ENCODE measurements at places on chromosomes 1 and 21.

GRCh38 chr1:85047472-85048295 is 616 bp downstream of the MCOLN3 start:
- DNase-seq = no peak

GRCh38 chr21:34180407-34180806 is 107.0 kb downstream of the MRPS6 start:
- DNase-seq = no peak

DNA sequence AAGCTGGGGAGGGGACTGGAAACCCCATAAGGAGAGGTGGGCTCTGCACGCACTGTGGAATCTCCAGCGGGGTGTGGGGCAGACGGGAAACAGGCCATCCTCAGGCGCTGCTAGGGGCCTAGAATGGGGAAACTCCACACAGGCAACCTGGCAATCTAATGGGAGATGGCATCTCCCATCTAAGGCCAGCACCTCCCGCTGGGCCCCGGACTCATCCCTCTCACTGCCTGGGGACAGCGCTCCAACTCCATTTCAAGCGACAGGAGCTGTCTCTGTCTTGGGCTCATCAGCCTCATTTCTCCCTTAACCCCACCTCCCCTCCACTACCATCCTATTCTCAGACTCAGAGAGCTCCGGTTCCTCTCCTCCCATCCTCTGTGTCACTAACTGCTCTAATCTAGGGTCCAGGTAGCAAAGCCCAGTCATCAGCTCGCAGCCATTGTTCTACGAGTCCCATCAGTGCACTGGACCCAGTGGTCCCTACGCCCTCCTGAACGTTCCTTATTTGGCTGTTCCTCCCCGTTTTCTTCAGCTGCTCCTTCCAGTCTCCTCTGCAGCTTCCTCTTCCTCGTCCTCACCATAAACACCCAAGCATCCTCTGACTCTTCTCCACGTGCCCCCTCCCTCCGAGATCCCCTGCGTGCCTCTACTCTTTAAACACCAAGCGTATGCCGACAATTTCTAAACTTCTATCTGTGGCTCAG is 93.4 kb upstream of the CASZ1 start:
- no peak for DNase-seq

DNA sequence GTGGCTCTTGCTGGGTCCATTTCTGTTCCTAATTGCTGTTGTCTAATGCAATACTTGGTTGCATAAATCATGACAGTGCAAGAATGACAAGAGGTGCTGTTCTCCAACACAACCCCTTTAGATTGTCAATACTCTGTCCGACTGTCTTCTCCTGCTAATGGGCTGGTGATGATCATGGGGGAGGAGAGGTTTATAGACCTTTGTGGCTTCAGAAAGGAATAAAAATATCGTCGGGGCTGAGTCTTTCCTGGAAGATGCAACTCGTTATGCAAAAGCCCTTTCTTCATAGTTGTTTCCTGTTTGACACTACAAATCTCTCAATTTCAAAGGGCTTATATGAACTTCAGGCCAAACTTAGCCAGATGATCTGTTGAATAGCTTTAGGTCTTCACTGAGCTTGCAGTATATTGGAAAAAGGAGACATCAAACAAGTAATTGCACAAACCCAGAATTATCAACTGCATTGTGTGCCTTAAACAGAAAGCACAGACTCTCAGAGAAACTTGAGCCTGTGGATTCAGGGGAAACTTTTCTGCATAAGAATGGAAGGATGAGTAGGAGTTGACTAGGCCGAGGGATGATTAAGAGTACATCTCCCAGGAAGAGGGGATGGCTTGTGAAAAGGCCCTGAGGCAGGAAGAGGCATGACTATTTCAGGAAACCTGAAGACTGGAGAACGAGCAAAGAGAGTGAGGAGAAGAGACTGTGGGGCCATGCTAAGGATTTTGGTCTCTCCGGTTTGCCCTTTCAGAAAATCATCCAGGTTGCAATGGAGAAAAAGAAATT is 107.6 kb downstream of the TSEN15 start:
- DNase-seq = no peak

DNA sequence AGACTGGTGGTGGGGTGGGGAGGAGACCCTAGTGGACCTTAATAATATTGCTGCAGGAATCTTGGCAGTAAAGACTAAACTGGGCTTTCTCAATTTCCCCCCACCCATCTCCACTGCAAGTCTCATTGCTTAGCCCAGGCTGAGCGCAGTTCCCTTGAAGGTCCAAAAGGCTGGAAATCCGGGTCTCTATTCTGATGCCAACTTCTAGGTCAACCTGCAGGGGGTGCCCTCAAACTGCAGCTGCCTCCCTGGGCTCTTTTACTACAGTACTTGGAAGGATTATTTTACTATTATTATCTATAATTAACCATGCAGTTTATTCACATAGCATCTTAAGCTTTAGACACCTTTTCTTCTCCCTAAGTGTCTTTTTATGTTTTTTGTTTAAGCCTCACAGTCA is 85.4 kb upstream of the WARS2 start:
- no peak for DNase-seq

DNA sequence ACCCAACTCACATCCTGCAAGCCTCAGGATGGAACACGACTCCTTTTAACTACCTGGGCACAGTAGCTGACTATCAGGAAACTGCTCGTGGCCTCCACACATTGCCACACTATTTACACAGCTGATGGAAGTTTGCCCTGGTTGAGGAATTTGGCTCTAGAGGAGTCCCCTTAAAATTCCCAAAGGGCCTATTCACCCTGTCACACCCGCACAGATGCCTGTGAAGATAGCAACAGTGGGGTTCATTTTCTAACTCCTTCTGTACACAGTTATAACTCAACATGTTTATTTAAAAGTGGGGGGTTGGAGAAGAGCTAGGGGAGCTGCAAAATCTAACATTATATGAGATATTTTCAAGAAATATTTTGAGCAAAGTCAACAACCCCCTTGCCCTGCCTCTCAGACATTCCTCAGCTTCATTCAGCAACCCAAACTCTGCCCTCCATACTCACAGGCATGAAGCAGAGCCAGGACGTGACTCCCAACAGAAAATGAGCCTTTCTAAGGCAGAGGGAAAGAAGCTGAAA is 35.8 kb upstream of the CCN1 start:
- no peak for DNase-seq

GRCh38 chr1:14486401-14487201 is 111.9 kb upstream of the KAZN start:
- DNase-seq = no peak

DNA sequence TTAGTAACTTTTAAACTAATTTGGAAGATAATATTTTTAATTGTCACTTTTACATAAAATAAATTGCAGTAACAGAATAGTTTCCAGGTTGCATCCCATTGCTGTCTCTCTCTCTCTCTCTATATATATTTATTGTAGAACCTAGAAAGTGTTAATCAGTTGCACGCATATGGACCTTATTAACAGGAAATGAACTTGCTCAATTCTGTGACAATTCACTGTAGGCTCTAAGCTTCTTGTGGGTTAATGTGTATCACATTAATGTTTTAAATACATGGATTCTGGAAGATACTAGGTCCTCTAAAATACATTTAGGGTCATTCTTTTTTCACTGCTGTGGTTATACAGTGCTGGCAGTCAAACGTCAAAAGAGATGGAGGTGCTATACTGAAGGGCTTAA is 33.1 kb downstream of the LRRC71 start:
- DNase-seq = no peak
